ENCODE measurements at places on chromosomes 16 and 17.

DNA sequence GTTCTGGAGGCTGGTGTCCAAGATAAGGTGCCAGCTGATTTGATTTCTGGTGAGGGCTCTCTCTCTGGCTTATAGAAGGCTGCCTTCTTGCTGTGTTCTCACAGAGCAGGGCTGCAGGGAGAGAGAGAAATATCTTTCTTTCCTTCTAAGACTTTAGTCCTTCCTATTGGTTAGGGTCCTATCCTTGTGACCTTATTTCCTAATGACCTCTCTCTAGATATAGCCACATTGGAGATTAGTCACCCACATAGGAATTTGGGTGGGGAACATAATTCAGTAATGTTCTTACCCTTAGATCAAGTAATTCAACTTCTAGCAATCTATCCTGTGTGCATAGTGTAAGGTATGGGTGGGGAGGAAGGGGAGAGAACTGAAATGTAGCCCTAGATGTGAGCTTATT, 18.0 kb upstream of the ABCA5 start:
- no peak for DNase-seq

DNA sequence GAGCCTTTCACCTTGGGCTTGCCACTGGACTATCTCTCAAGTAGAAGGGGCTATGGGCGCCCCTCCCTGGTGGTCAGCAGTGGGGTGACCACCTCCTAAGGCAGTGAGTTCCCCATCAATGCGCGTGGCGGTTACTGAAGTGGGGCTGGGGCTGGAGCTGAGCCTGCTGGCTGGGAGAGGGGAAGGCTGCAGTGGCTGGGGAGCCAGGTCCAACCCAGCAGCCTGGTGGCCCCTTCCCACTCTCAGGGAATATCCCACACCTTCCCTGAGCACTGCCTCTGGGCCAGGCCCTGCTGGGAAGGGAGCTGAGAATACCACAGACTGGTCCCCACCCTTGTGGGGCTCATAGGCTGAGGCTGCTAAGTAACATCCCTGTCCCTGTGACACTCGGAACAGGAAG, 19.8 kb upstream of the MPRIP start:
- DNase-seq, result no peak

DNA sequence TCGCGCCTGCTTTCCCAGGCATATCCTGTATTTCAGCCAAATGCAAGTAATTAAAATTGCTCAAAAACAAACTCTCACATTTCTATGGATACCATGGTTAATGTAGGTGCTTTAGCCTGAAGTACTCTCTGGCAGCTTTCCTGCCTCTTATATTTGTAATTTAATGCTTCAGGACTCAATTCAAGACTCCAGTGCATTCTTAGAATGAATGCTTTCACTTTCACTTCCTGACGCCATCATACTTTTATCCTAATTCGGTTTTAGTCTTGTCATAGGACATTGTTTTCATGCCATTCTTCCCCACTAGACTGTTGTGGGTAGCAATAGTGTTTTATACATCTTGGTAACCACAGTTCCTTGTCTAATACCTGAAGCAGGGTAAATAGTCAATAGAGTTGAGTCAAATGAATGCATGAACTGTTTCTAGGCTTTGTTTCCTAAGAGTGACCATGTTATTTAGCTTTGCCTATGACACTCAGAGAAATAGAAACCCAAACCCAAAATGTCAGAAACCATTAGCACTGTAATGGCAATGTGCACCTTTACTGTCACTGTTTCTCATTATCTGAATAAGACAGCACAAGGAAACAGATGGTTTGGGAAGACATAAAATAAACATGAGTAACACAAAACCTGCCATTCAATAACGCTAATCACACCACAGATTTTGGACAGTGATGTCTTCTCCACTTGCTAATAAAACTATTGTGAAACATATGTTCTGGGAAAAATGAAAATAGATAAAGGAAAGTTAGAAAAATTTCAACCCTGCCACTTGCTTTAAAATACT, 705.5 kb downstream of the CDH11 start:
- no peak for DNase-seq

DNA sequence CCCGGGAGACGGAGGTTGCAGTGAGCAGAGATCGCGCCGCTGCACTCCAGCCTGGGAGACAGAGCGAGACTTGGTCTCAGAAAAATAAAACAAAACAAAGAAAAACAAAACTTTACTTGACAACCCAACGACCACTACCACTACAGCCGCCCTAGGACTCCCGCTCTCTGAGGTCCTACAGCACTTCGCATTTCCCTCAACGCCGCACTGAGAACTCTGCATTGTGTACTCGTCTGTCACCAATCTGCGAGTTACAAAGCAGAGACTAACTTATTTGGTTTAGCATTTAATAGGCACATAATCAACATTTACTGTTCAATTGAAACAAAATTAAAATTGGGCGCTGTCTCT, 479 bp upstream of the ZNF207 start:
- DNase-seq, result no peak

DNA sequence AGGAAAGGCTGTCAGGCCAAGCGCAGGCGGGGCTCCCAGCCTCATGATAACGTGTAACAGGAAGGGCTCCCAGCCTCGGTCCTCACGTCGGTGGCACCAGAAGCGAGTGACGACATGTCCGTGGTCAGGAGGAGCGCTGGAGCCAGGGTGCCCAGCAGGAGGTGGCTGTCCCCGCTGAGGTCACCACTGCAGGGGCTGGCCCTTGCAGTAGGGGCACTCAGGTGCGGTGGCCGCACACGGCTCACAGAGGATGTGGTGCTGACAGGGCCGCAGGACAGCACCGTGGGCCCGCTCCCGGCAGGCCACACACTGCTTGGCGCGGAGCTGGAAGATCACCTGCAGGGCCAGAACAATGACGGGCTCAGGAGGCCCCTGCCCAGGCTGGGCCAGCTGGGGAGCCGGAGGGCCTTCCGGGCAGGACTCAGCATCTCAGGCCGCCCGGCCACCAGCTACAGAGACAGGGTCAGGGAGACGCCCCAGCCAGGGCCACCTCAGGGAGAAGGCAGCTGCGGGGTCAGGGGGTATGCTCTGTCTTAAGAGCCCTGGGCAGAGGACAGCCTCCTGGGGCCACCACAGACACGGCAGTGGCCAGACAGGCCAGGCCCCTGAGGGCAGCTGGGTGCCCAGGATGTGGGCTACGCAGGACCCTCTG, 14.5 kb downstream of the GNPTG start:
- no peak for DNase-seq

GRCh38 chr17:1532836-1533602, 16.6 kb upstream of the INPP5K start:
- DNase-seq, result peak; percentile 22
